H1 (cell line): ENCODE measurements at places on chromosomes 5 and 9.

DNA sequence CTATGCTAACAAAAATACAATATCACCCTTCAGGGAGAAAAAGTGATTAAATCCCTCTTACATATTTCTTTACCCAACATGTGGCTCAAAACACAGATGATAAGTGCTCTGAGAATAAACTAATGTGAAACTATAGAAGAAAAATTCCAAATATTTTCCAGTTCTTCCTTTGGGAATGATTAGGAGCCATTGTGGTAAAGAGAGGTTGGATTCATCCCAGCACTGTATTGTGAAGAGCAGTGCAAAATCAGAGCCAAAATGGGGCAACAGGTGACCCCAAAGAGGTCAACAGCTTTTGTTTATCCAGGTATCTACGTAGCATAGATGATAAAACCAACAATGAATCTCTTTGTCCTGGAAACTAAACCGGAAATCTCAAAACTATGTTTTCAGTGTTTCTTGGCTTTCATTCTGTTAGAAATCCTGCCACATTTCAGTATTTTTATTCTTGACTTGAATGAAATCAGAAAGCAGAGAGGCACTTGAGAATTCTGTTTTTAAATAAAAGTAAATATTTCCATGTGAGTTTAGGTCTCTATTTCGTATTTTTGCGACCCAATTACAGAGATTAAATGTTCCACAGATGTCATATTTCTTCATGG, 120.4 kb upstream of the FST start:
- DNase-seq, result no peak

GRCh38 chr5:311963-312362, 9.6 kb upstream of the AHRR start:
- no peak for DNase-seq

- no peak for DNase-seq
These were observed 9.4 kb upstream of the PLEKHG4B start for GRCh38 chr5:82570-82969.

DNA sequence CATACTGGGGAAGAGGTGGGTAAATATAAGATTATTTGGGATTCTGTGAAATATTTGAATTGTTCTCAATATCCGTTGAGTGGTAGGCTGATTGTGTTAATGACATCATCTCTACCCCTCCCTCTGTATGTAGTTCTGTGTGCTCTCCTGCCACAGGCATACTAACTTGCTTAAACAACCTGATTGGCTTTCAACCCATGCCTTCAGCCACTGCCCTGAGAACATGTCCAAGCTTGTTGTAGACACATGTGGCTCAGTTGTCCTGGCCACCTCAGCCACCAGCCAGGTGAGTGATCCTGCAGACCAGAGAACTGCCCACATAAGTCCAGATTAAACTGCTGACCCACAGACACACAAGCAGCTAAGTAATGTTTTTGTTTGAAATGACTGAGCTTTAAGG, 31.1 kb downstream of the ANKS6 start:
- DNase-seq, result no peak

GRCh38 chr9:86324901-86325300, 29.3 kb downstream of the TUT7 start:
- no peak for DNase-seq

- no peak for DNase-seq
These were observed 150.0 kb downstream of the TLE1 start for GRCh38 chr9:81539317-81539716.

DNA sequence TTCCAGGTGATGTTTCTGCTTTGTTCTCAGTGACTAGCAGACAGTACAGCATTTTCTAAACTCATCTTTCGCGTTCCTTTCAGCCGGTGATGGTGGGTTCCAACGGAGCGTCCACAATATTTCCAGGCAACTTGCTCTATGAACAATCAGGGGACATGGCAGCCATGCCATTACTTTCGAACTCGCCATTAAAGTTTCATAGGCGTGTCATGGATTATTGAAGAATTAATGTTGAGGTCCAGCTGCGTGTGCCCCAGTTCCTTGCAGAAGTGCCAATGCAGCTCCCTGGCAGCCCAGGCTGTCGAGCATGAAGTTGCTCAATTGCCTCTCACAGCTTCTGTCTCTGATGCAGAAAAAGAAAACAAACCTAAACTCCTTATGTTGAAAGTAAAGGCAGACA, 262.2 kb downstream of the IRX2 start:
- DNase-seq, result no peak

DNA sequence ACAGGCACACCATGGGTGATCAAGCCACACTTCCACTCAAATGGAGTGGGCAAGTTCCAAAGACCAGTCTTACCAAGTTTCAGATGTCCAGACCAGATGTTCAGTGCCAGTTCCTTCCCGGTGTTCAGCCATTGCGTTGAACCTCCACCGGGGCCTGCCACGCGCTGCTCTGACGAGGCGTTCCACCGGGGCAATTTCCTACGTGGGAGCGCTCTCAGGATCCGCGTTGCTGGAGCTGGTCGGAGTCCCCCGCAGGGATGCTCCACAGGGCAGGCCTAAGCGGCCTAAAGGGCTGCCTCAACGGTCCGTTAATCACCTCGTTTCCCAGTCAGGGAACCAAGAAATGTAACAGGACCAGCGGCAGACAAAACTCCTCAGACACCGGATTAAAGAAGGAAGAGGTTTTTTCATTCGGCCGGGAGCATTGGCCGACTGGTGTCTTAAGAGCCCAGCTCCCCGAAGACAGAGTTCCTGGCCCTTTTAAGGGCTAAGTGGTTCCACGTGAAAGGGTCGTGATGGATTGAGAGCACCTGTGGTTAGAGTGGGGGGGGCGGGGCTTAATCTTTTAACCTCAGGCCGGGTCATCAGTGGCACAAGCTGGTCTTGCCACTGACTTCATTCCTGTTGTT, 35.7 kb upstream of the PPP1R26 start:
- DNase-seq, result no peak

DNA sequence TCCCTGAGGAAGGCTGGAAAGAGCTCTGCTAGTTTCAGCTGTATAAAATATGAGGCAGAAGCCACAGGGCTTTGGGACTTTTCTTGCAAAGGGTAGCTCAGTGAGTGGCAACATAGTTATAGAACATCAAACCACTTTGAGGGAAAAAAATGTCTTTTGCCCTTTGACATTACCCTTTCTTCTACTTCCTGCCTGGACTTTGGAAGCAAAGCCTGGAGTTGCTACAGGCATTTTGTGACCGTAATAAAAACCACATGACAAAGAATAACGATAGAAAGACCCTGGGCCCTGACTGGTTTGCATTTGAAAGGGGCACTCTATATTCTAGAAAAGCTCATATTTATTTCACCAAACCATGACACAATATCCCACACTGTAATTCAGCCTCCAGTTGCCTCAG, 440.9 kb downstream of the DIRAS2 start:
- DNase-seq, result no peak
